ENCODE measurements at places on chromosomes 4 and X.

DNA sequence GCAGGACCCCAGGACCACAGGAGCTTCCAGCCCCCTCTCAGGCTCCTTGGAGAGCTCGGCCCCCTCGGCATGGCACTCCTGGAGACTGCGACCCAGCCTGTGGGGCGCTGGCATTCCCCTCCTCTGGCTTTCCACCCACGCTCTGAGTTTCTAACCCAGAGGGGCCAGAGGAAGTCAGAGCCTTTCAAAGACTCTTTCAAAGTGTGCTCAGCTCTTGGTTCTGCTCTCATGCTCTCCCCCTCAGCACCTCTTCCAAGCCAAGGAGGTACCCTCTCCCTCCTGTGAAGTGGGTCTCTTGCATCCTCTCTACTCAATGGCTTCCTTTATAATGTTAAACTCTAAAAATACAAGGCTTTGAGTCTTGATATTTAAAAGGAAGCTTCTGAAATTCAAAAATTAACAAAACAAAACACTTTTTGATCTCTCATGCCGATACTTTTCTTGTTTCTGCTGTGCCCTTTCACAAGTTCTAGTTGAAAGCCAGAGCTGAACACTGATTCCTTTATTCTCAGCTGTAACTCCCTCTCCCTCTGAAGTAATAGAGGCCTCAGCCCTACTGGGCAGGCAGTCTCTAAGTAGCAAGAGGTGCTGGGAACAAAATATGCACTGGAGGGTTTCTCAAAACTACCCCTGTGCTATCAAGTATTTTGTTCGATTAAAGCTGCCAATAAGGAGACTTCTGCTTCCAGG, 82.8 kb downstream of the NAT8L start:
- DNase-seq = peak; percentile 9

DNA sequence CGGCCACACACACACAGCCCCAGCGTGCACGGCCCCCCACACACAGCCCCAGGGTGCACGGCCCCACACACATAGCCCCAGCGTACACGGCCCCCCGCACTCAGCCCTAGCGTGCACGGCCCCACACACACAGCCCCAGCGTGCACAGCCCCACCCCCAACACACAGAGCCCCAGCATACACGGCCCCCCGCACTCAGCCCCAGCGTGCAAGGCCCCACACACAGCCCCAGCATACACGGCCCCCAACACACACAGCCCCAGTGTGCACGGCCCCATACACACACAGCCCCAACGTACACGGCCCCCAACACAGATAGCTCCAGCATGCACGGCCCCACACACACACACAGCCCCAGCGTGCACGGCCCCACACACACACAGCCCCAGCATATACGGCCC, 17.6 kb downstream of the GAK start:
- DNase-seq = no peak

DNA sequence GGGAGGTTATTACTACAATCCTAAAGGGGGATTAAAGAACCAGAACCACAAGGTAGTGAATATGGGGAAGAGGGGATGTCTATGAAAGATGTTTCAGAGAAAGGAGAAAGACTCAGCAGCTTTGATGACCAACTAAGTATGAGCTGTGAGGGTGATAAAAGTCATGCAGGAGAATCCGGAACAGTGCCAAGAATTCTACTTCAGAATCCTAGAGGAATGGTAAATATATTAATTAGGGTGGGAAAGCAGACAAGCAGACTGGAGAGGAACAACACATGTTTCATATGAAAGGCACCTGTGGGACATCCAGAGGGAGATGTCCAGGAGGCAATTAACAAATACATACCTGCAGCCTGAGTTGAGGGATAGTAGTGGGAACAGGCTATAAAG, 642.2 kb upstream of the DIPK2B start:
- no peak for DNase-seq

DNA sequence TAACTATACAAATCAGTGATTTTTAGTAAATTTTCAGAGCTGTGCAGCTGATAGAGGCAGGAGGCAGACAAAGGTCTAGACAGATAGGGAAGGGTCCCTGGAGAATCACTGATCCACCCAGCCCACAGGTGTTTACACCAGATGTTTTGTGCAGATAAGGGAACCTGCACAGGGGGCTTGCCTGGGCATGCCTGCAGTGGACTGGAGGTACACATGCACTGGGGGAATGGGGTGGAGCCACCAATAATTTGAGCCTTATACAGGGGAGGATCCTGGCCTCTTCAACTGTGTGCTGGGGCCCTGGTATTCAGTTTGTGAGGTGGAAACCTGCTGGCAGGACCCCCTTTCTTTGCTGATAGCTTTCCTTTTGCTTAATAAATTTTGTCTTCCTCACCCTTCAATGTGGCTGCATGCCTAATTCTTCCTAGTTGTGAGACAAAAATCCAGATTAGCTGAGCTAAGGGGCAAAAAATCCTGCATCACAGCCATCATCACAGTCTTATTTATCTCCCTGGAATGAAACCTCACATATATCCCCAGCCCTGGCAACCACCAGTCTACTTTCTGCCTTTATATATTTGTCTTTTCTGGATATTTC, 102.8 kb downstream of the KDM6A start:
- DNase-seq = peak; percentile 1

- DNase-seq = no peak
Measured at GRCh38 chrX:150813922-150814321, 84.5 kb downstream of the CD99L2 start.

GRCh38 chrX:107678957-107679740, 50.8 kb downstream of the PRPS1 start:
- no peak for DNase-seq

GRCh38 chr4:55553441-55554201, 6.9 kb upstream of the CLOCK start:
- no peak for DNase-seq

- DNase-seq = no peak
Measured at GRCh38 chr4:56742080-56742871, 61.2 kb upstream of the HOPX start.

DNA sequence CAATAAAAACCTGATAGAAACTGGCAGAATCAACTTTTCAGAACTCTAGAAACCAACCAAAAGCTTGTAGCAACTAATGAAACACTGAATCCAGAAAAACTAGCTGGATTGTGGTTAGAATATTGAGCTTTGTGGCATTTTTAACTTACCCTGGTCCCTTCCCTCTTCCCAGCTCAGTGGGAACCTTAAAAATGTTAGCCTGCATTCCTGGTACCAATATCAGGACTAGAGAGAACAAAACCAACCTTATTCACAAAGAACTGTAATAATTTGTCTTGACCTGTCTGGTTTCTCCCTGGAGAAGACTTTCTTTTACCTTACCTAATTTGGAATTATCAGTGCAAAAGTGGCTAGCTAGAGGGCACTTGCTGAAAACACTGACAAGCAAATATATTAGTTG, 21.2 kb downstream of the SH3D19 start:
- DNase-seq = no peak

DNA sequence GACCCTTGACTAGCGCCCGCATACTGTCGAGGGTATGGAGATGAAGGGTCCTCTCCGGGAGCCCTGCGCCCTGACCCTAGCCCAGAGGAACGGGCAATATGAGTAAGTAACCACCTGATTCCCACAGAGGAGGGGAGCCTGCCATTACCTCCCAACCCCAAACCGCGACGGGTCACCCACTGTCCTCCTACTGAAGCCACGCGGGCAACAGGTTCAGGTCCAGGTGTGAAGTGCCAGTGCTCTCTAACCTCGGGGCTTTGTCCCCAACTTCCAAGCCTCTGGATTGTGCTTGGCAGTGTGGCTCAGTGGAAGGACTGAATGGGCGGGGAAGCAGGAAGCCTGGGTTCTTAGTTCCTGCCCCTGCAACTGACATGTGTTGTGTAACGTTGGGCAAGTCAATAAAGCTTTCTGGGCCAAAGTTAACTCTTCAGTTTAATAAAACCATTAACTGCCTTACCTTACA, 694 bp downstream of the OCRL start:
- no peak for DNase-seq

DNA sequence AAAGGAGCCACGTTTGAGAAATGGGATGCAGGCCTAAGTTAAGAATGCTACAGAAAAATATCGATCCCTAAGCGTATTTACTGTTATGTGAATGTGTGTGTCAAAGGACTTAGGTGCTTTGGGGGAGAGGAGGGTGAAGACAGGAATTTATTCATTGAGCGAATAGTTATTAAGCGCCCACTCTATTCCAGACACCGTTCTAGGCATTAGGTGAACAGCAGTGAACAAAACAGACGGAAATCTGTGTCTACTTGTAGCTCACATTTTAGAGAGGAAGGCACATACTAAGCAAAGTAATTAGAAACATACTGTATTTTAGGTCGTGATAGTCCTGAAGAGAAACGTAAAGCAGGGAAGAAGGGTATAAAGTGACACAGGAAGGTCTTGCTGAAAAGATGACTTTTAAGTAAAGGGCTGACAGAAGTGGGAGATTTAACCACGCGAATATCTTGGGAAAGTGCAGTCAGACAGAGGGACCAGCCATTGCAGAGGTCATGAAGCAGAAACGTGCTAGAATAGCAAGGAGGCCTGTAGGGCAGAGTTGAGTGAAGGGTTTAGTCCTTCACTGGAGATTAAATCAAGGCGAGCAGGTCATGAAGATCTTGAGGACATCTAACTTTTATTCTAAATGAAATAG, 541 bp downstream of the AIMP1 start:
- DNase-seq = peak; percentile 7

DNA sequence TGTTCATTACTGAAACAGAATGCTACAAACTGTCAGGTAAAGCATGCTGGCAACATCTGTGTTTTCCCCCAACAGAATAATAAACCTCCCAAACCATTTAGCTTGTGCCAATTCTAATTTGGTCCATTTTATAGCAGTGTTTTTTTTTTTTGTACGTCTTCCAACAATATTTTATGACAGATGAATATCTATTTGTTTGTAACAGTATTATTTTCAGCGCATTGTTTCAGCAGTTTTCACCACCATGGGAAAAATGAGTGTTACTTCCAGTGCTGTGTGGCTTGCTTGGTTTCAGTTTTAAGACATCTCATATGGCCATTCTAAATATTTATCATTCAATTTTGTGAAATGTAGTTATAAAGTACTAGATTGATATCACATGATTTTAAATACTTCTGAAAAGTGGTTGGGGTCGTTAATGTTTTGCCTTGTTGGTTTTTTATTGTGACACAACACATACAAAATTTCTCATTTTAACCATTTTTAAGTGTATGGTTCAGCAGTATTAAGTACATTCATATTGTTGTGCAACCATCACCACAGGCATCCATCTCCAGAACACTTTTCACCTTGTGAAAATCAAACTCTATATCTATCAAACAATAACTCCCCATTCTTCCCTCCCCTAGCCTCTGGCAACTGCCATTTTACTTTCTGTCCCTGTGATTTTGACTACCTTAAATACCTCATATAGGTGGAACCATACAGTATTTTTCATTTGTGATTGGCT, 25.6 kb upstream of the TBC1D19 start:
- DNase-seq = no peak

GRCh38 chr4:16140879-16141249, 57.0 kb upstream of the PROM1 start:
- no peak for DNase-seq

- DNase-seq = no peak
Measured at GRCh38 chr4:158015241-158015640, 157.6 kb downstream of the GASK1B start.

- no peak for DNase-seq
Measured at GRCh38 chr4:188268131-188268908, 129.1 kb downstream of the TRIML1 start.

DNA sequence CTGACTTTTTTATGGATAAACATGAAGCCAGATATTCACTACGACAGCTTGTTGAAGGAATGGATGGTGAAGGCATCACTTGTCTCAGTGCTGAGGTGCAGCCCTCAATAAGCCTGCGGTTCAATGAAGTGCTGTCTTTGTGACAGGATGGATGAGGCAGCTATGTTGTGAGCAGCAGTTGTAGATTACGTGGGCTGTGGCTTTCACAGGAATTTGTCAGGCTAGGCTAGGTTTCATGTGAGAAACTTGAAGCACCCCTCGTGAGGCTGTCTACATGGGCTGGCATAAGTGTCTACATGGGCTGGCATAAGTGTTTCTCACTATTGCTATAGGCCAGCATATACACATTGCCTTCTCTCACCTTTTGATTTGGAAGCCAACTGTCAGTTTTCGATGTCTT, 1050.0 kb downstream of the ADGRL3 start:
- no peak for DNase-seq

- DNase-seq = no peak
Measured at GRCh38 chr4:57043347-57044251, 64.9 kb downstream of the POLR2B start.

DNA sequence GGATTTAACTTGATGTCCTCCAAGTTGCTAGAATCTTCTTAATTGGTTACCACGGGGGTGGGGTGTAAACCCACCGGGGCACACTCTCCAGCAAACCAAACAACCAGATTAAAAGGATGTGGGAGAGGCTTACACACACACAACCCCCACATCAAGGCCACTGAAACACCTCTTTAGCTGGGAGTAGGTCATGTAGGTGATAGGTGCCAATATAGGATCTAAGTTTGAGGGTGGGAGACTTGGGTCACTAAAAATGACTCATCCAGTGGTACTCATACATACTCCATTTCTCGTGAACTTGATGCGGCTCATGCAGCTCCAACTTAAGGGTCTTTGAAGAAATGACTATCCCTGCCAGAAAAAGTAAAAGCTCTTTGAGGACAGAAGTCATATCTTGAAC, 20.5 kb upstream of the CD40LG start:
- peak; percentile 74 for DNase-seq

All from Jurkat, Clone E6-1 (cell line).